Motor neuron (in vitro differentiated cells): ENCODE measurements at places on chromosomes 3 and 15. TPM values are rescaled to one million over a fixed set of nuclear protein-coding genes. Genes with fewer than 3 reads are reported as not detected.

DNA sequence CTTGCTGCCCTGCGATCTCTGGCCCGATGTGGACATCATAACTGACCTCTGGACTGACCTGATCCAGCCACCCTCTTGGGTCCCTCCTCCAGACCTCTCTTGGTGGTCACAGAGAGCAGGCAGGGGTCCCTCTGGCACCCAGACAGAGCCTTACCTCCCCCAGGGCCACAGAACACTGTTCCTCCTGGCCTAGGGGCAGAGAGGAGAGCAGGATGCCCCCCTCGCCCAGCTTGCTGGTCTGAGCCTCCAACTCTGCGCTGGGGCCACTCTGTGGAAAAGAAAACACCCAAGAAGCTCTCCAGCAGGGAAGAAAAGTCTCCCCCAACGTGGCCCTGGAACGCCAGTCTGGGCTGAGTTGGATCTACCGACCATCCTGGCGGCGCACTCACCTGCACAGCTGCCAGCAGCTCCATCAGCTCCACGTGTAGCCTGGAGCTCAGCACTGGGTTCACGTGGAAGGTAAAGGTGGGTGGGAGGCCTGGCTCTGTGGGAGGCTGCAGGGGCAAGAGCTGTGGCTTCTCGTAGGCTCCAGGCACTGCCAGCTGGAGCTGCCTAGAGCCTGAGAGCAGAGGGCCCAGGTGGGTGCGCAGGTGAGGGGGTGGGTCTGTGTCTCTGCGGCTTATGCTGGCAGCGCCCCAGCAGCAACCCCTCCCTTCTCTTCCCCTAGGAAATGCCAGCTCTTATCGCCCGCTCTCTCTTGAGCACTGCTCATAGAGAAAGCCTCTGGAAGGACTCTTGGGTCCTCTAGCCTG lies 6.0 kb downstream of the PLA2G4F start:
- ATAC-seq = no peak

GRCh38 chr3:180911876-180912303 lies 580 bp upstream of the FXR1 start:
- ATAC-seq = no peak

DNA sequence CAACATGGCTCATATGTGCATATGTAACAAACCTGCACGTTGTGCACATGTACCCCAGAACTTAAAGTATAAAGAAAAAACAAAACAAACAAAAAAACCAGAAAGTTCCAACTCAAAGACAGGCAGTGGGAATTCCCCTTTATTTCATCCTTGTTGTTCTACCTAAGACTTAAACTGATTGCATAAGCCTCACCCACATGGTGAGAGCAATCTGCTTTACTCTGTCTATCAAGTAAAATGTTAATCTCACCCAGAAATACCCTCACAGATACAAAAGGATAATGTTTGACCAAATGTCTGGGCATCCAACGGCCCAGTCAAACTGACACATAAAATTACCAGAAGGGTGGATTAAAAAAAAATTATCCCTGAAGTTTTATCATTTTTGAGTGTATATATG lies 190.9 kb upstream of the PLSCR5 start:
- ATAC-seq = no peak

GRCh38 chr15:37034835-37035748 lies 65.3 kb downstream of the MEIS2 start:
- ATAC-seq = peak; percentile 59

GRCh38 chr3:23430781-23431398 lies 227.8 kb downstream of the UBE2E2 start:
- ATAC-seq = peak; percentile 91

GRCh38 chr3:47899495-47900108 lies 96.7 kb downstream of the DHX30 start:
- no peak for ATAC-seq

DNA sequence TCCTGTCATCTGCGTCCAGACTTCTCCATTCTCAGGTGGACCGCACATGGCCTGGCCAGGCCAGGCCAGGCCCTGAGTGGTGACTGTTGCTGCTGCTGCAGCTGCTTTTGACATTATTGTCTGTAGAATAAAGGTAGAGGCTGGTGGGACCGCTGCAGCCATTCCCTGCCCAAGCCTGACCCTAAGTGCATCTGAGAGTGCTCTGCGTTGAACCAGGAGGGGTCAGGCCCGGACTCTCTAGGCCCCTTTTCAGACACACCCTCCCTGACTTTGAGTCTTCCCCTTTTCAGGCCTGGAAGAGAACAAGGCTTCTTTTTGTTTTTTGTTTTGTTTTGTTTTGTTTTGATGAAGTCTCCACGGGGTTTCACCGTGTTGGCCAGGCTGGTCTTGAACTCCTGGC lies 54.6 kb upstream of the FLNB start:
- no peak for ATAC-seq

GRCh38 chr3:144054766-144055165 lies 83.1 kb downstream of the DIPK2A start:
- no peak for ATAC-seq

DNA sequence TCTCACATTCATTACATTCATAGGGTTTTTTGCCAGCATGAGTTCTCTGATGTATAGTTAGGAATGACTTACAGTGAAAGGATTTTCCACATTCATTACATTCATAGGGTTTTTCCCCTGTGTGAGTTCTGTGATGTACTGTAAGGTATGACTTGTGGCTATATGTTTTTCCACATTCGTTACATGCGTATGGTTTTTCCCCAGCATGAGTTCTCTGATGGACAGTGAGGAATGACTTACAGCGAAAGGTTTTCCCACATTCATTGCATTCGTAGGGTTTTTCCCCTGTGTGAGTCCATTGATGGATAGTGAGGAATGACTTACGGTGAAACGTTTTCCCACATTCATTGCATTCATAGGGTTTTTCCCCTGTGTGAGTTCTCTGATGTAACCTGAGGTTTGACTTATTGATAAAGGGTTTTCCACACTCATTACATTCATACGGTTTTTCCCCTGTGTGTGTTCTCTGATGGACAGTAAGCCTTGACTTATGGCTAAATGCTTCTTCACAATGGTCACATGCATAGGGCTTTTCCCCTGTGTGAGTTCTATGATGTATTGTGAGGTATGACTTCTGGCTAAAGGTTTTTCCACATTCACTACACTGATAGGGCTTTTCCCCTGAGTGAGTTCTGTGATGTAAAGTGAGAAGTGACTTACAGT lies 47.4 kb downstream of the ZNF717 start:
- ATAC-seq = no peak

GRCh38 chr15:37054336-37054735 lies 46.0 kb downstream of the MEIS2 start:
- ATAC-seq = no peak

DNA sequence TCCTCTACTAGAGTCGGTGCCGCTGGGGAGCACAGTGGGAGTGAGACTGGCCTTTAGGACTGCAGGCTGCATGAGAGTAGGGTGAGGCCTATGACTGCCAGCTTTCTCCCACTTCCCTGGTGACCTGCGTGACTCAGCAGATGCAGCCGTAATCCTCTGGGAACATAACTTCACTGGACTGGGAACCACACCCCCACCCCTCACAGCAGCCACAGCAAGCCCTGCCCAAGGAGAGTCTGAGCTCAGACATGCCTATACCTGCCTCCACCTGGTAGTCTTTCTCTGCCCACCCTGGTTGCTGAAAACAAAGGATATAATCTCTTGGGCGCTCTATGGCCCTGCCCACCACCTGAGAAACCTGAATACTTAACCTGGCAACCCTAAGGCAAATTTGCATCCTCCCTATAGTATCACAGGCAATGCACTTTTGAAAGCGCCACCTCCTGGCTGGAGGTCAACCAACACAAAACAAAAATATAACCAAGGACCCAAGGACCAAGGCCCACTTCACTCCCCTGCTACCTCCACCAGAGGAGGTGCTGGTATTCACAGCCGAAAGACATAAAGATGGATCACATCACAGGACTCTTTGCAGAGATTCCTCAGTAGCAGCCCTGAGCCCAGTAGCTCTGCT lies 308.9 kb downstream of the CTNNB1 start:
- no peak for ATAC-seq

GRCh38 chr3:183498634-183499033 lies 56.9 kb downstream of the KLHL6 start:
- ATAC-seq = no peak

GRCh38 chr15:64412216-64412615 lies 24.6 kb downstream of the TRIP4 start:
- no peak for ATAC-seq

GRCh38 chr3:114274929-114275328 lies 18.9 kb upstream of the TIGIT start:
- peak; percentile 45 for ATAC-seq

The FAM107A gene
- 0.75 and 1.0 TPM in 2 replicates for total RNA-seq

The DPPA2 gene
- total RNA-seq = 0.27 TPM in 1 of 2 replicates, not detected in the other

The ZIC4 gene
- total RNA-seq = 0.05 and 1.3 TPM in 2 replicates

The TXNRD3 gene
- total RNA-seq = 4.0 and 5.9 TPM in 2 replicates

The IQCF2 gene
- total RNA-seq = not detected in 2 replicates

The CCDC39 gene
- total RNA-seq = 0.09 TPM in 1 of 2 replicates, not detected in the other
